ENCODE measurements at places on chromosomes 6 and 20.
A peak's percentile ranks its signal among the peaks of the same experiment; 100 is the strongest.

- no peaks in the 10 kb centered on the region for H3K27me3 ChIP-seq
- no peaks in the 10 kb centered on the region for H3K36me3 ChIP-seq
- H3K4me3 ChIP-seq, result no peak overlapping the region
- DNase-seq, result no peak
- H3K4me1 ChIP-seq, result no peaks in the 10 kb centered on the region
Observed at GRCh38 chr6:167295495-167296292, 4.6 kb downstream of the UNC93A start.

- no peak overlapping the region for H3K27ac ChIP-seq
- H3K36me3 ChIP-seq, result no peaks in the 10 kb centered on the region
- no peaks in the 10 kb centered on the region for H3K4me1 ChIP-seq
Observed at GRCh38 chr6:163765335-163765734, 350.8 kb downstream of the QKI start.

- no peaks in the 10 kb centered on the region for H3K36me3 ChIP-seq
- H3K4me1 ChIP-seq, result peaks cover 5% of the 10 kb centered on the region
- peak overlapping the region; percentile 93 for H3K27ac ChIP-seq
- DNase-seq, result no peak
- H3K4me3 ChIP-seq, result no peak overlapping the region
- H3K27me3 ChIP-seq, result no peaks in the 10 kb centered on the region
Observed at GRCh38 chr20:33787253-33787891, 23.8 kb upstream of the CHMP4B start.

DNA sequence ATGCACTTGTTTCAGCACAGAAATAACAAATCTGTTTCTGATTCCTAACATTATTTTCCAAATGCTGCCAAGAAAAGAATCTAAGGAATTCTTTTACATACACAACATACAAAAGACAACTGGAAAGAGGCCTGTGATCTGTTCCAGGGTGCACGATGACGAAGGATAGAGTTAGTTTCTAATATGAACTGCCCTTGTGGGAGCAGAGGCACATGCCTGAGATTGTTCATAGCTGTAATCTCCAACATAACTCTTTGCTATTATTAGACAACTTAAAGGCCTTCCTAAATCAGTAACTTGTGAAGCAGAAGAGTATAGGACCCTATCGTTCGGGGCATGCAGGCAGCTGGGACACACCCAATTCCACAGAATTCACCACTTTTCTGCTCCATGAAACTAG is 41.2 kb upstream of the NHSL1 start:
- no peak overlapping the region for H3K27ac ChIP-seq
- no peak overlapping the region for H3K4me3 ChIP-seq
- H3K36me3 ChIP-seq, result no peaks in the 10 kb centered on the region

DNA sequence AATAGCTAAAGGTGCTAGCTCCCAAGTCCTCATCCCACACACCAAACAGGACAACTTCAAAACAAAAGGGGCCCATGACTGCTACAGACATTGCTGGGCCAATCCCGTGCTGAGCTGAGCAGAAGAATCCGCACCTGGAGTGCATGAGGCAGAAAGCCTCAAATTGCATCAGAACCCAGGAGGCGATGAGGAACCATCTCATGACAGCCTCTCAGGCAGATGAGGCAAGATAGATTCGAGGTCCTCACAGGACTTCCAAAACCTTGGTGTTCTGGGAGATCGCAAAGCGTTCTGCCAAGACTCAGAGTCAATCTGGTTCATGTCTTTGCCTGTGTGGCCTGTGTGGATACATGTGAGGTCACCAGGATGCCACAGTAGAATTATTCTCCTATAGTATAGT is 32.8 kb upstream of the SSTR4 start:
- no peak overlapping the region for H3K4me3 ChIP-seq
- no peaks in the 10 kb centered on the region for H3K36me3 ChIP-seq
- no peak for DNase-seq
- no peaks in the 10 kb centered on the region for H3K4me1 ChIP-seq

DNA sequence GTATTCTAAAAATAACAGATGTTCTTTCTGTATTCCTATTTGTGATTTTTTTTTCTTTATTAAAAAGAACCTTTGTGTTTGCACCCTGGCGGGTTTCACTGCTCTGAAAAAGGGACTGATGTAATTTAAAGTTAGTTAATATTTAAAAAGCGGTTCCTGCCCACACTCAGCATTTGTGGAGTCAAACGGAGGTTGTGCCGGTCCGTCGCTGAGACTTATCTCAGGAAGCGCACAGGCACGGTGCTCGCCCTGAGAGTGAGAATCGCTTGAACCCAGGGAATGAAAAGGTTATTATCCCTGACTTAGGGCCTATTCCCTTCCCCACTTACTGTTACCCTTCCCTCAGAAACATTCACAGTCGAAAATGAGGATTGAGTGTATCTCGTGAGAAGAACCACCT is 366.7 kb downstream of the THBS2 start:
- no peaks in the 10 kb centered on the region for H3K4me1 ChIP-seq
- H3K27me3 ChIP-seq, result no peaks in the 10 kb centered on the region
- no peak overlapping the region for H3K4me3 ChIP-seq
- H3K27ac ChIP-seq, result no peak overlapping the region
- no peak for DNase-seq
- H3K36me3 ChIP-seq, result no peaks in the 10 kb centered on the region

DNA sequence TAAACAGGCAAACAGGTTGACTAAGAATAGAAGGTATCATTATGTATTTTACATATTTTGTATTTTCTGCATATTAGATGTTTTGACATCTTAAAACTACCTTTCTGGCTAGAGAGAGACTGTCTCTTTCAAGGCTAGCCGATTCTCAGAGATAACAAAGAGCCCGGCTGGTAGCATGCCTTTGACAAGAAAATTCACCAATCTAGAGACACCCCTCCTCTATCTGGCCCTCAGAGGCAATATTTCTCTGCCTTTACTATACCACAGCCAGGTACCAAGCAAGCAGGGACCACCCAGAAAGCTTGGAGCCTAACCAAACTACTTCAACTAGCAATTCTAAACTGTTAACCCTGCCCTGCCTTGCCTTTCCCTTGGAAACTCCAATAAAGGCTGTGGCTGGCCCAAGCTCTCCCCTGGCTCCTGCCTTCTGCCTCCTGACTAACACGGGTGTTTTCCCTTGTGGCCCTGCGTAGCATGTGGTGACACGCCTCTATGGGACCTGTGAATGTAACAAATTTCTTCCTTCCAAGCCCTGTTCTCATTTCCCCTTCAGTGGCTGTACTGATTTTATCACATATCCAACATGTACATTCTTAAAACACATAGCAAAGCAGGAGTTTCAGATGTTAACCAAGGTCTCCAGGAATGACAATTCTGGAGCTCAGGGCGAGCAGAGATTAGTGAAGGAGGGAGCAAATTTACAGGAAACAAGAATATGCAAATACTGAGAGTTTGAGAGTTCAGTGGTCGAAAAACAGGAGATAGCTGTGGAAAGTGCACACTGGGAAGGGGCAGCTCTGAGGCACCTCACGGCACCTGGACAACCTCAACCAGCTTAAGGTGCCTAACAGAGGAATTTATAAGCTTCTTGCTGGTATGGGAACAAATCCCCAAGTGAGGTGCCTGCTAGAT is 120.8 kb downstream of the BACH2 start:
- no peak overlapping the region for H3K4me3 ChIP-seq
- no peaks in the 10 kb centered on the region for H3K36me3 ChIP-seq
- DNase-seq, result no peak
- no peaks in the 10 kb centered on the region for H3K27me3 ChIP-seq

GRCh38 chr20:56445540-56445939 is 22.9 kb upstream of the RTF2 start:
- DNase-seq, result no peak
- no peaks in the 10 kb centered on the region for H3K36me3 ChIP-seq
- no peaks in the 10 kb centered on the region for H3K4me1 ChIP-seq
- H3K4me3 ChIP-seq, result no peak overlapping the region
- no peak overlapping the region for H3K27ac ChIP-seq

Measured in breast epithelium (tissue), 4 donors.